ENCODE measurements at places on chromosomes 3 and 15.

- DNase-seq: no peak
Observed at GRCh38 chr3:44952689-44953088, 23.3 kb downstream of the ZDHHC3 start.

- no peak for DNase-seq
Observed at GRCh38 chr3:195066441-195066841, 204.5 kb downstream of the XXYLT1 start.

DNA sequence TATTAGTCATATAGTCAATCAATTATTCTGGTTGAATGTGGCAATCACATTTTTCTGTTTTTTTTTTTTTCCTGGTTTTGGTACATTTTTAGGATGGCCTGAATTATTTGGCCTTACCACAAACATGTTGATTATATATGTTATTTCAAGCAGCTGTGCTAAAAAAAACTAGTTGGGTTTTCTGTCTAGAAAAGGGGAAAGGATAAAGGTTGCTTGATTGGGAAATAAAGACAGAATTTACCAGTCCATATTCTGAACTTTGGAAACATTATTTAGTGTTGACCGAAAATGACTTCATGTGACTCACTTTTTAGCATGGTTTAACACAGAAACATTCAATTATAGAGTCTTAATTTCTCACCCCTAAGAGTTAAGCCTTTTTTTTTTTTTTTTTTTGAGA is 8.1 kb downstream of the MORF4L1 start:
- no peak for DNase-seq

DNA sequence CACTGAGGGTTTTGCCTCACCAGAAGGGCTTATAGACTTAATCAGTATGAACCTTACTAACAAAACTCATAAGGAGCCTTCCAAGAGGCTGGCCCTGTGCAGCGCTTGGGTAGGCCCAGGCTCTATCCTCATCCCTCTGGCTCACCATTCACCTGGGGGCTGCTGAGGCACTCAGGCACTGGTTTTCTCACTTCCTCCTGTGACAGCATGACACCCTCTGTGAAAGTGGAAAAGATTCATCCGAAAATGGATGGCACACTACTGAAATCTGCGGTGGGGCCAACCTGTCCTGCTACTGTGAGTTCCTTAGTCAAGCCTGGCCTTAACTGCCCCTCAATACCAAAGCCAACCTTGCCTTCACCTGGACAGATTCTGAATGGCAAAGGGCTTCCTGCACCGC is 41.3 kb downstream of the PSMD6 start:
- DNase-seq: no peak

All from NT2/D1 (cell line).